Testis (tissue), 5 donors: ENCODE measurements at places on chromosomes 6 and 20. TPM values are rescaled to one million over a fixed set of nuclear protein-coding genes. Genes with fewer than 3 reads are reported as not detected.

The SMLR1 gene
- total RNA-seq = 0.31 TPM

DNA sequence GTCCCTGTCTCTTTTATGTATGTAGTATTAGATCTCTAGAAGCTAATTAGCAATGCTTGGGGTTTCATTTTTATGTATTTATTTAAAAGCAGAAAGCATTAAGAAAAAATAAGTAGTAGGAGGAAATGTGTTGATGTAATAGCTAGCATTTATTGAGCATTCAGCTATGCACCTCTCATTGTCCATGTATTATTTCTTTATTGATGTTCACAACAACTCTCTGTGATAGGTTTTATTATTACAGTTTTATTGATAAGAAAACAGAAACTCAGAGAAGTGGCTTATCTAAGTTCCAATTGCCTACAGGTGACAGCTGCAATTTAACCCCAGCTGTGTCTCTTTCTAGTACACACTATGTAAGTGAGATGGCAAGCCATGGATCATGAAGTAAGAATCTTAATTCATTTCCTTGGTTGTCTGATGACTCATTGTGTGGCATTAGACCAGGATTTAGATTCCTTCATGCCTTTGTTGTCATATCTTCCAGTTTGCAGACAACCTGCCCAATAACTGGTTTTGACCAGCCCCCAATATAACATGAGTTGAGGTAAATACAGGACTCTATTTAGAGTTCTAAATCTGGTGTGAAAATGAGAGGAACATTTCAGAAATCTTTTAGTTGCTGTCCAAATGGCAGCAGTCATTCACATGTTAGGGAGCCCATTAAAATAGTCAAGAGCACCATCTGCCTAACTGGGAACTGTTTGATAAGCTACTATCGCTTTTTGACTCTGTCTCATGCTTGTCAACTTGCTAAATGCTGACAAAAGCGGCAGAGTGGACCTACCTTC, 170.8 kb upstream of the PHACTR1 start:
- DNase-seq = no peak

- DNase-seq = no peak
Measured at GRCh38 chr6:37802810-37803209, 16.7 kb upstream of the ZFAND3 start.

The IL17A gene
- not detected for total RNA-seq

GRCh38 chr6:159441704-159441981, 251.4 kb downstream of the SOD2 start:
- no peak for DNase-seq

The TTI1 gene
- 30.5 TPM for total RNA-seq
